ENCODE measurements at places on chromosomes 13 and 19. TPM values are rescaled to one million over a fixed set of nuclear protein-coding genes. Genes with fewer than 3 reads are reported as not detected.

Gene TMEM161A
- 24.7 TPM for polyA plus RNA-seq

Gene CBY2
- 1.2 TPM for polyA plus RNA-seq

Gene ATP4A
- polyA plus RNA-seq = 0.10 TPM

Gene FCAR
- 0.30 TPM for polyA plus RNA-seq

Gene KPNA3
- 38.2 TPM for polyA plus RNA-seq

Gene CLEC4G
- 0.13 TPM for polyA plus RNA-seq

Gene OR2Z1
- not detected for polyA plus RNA-seq

Gene COL4A2
- 476 TPM for polyA plus RNA-seq

Gene SYNE4
- polyA plus RNA-seq = 11.5 TPM

Gene CNMD
- polyA plus RNA-seq = 2.3 TPM

DNA sequence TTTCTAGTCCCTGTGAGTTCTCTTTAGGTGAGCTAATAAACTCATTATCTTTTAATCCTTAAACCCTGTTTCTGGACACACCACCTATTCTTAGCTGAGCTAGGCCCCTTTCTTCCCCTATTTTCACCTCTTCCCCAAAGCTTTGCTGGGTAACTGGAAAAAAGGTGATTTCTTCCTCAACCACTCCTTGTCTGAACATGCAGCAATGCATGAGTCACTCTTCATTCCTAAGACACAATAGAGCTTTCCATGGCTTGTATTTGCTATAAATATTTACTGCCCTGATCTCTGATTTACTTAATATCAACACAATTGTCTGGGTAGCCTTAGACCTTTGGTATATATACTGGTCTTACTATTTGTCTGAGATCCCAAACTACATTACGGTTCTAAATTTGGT, 370.9 kb downstream of the KLF5 start:
- DNase-seq = no peak

DNA sequence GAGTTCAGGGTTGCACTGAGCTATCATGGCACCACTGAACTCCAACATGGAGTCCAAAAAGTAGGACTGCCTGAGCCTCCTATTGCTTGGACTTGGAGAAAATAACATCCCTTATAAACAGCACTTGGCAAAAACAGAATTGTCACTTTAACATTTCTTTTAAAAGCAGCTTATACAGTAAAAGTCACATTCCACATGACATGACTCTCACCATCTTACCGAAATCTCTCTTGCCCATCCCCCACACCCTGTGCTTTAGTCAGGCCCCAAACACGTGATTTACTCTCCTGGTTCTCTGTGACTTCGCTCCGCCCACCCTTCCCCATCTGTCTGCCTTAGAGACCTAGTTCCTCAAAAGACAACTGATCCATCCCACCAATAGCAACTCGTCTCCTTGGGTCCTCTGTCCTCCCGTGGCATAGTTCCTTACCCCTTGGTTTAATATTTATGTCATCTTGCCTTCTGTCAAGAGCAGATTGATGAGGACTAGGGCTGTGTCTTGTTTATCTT, 4.6 kb downstream of the SAFB start:
- DNase-seq = no peak

GRCh38 chr13:113465300-113465699, 12.0 kb upstream of the ADPRHL1 start:
- no peak for DNase-seq

- DNase-seq = peak; percentile 60
These were observed 333.9 kb downstream of the UQCRFS1 start for GRCh38 chr19:28878862-28879566.

GRCh38 chr19:23547816-23548430, 139.1 kb downstream of the ZNF675 start:
- DNase-seq = no peak

DNA sequence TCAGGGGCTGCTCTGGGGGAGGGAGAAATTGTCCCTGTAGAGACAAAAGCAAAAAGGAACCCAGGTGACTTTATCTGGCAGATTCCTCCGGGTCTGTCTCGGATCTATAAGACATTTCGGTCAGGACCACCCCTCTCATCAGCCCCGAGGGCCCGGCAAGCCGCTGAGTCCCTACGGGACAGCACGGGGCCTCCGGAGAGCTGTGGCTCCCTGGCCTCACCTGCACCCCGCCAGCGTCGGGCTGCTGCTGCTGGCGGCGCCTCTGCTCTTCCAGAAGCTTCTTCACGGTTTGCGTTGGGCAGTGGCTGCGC, 1.9 kb downstream of the NFKBID start:
- DNase-seq = no peak

DNA sequence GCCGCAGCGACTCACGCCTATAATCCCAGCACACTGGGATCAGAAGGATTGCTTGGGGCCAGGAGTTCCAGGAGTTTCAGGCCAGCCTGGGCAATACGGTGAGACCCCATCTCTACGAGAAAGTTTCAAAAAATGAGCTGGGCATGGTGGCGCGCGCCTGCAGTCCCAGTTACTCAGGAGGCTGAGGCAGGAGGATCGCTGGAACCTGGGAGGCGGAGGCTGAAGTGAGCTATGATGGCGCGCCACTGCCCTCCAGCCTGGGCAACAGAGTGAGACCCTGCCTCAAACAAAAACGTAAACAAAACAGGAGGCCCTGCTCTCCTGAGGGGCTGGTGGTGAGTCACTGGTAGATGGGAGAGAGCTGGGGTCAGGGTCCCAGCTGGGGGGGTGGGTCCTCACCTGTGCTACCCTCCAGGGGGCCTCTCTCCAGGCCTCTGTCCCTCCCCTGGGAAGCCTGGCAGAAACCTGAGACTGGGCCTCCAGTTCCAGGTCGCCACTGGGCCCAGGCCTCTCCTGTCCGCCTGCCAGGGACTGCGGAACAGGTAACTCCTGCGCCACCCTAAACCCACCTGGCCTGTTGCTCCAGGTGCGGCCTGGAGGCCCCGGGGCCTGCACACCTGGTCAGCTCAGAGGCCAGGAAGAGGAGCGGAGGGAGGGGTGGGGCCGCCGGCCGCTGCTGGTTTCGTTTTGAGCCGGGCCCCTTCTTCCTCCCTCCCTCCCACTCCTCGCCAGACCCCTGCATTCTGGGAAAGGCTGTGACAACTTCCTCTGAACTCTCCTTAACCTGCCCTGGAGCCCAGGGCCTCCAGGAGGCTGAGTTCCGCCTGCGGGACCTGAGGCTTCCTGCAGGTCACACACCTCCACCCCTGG, 17.2 kb upstream of the ZBTB7A start:
- DNase-seq = no peak

DNA sequence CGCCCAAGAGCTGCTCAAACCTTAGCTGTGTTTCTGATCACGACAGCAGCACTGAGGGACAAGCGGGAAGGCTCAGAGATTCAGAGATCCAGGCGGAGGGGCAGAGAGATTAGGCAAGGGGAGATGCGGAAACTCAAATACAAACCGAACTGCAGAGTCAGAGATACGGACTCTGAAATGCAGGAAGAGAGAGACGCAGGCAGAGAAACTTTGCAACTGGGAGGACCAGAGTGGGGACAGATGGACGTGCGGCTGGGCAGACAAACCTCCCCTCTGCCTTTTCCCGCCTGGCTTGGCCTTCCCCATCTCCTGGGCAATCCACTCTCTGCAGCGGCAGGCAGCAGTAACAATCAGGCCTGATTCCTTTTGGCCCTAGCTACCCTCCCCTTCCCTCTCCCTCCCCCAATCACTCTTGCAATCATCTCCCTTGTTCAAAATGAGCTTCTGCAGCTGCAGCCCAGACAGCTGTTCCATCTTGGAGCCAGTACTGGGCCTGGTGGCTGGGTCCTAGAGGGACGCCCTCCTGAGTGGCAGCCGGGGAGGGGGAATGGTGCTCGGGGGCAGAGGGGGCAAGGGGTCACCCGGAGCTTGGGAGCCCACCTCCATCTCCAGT, 29.7 kb downstream of the OLFM2 start:
- DNase-seq = no peak

DNA sequence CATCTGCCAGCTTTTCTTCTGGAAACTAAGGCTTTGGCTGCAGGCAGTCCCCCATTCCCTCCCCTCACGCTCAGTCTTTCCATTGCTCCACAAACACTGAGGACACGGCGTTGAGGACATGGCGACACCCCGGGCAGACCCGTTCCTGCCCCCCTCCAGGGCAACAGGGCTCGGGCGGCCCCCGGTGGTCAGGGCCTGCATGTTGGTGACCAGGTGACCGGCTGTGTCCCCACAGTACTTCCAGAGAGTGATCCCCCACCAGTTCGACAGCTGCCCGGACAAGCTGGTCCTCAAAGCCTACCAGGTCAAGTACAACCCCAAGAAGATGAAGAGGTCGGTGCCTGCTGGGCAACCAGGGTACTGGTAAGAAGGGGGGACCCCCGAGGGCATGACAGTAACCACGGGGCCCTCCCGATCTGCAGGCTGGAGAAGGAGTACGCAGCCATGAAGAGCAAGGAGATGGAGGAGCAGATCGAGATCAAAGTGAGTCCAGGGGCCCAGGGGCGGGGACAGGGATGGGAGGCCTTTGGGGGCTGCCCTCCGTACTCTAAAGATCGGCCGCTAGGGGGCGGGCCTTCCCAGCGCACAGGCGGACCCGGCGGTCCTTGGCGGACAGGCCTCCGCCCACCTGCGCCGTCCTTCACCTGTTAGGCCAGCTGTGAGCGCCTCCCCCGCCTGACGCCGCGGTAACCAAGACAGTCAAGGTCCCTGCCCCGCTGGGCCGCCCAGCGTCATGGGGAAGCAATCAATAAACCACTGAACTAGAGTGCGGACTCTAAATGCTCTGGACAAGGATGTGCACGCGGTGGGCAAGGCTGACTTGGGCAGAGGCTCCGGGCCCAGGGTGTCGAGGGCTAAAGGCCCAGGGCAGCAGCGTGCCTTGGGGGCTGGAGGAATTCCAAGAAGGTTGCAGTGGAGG, 21.1 kb downstream of the PRR36 start:
- no peak for DNase-seq

GRCh38 chr19:48158210-48158790, 11.8 kb downstream of the LIG1 start:
- no peak for DNase-seq

DNA sequence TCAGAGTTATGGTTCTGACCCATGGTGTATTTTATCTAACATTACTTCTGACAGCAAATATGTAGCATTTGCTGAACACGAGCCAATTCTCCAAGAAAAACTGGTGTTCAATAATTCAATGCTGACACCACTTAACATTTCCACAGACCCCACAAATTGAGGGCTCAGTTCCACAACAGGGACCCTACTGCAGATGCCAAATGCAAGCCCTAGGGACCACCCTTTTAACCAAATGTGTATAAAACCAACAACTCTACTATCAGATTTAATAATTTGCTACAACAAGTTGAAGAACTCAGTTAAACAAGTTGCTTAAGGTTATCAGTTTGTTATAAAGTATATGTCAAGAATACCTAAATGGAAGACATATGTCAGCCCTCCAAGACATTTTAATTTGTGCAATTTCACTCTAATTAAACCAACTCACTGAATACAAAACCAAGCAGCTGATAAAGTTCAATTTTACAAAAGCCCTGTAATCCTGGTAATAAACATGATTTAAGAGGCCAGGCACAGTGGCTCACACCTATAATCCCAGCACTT, 6.7 kb downstream of the ZNF44 start:
- DNase-seq = no peak

GRCh38 chr19:46554161-46554560, 47.0 kb upstream of the CALM3 start:
- DNase-seq = no peak

GRCh38 chr19:17281391-17282304, at the start of gene ANKLE1:
TSS of gene ANKLE1 (plus strand) at chr19:17281901. CDS start at chr19:17281921, 20 bp downstream.
- no peak for DNase-seq

DNA sequence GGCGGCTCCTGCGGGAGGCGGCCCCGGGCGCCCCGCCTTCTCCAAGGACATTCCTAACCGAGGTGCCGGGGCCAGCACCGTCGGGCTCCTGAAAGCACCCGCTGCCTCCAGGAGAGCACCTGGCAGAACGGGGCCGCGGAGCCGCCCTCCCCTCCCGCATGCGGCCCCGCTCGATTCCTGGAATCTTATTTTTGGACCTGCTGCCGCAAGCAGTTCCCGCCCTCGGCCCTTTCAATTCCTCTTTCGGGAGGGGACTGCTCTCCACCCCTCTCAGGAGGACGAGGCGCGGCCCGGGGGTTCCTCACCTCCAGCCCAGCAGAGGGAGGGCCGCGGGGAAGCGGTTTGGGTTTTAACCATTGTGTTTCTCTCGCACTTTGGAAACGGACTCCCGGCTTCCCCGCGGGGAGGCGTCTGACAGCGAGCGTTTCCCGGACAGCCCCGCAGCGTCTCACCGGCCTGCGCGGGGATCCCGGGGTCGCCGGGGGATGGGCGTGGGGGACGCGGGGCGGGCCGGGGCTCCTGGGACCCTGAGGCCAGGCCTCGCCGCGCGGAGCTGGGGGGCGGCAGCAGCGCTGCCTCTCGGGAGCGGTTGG, 849 bp downstream of the GAS6 start:
- no peak for DNase-seq

GRCh38 chr13:75869981-75870380, 233.9 kb downstream of the LMO7 start:
- DNase-seq = no peak

DNA sequence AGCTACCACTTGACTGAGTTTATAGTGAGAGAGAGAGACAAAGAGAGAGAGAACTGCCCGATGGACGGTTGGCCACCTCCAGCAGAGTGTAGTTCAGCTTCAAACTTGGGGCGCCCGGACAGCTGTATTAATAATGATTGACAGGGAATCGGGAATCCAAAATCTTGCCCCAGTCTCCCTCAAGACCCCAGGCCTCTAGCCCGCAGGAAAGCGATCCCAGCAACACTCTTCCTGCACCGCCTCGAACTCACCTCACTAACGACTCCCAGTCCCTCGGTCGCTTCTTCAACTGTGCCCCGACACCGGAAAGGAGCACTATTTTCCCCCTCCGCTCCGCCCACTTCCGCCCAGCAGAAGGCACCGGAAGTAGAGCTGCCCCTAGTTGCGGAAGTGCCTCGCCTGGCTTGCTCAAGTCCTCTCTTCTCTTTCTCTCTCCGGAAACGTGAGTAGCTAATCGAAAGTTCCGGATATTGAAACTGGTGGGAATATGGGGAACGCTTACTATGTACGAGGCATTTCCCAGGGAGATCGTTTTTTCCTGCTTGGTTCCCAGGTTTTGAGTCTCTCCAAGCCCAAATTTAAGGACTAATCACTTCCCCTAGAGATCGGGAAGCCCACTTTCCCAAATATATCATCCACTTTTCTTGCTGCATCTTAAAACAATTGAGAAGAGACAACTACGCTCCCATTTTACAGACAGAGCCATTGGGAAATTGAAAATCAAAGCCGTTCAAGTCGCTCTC, at the start of gene NOSIP:
Gene NOSIP (minus strand): TSS at position 293 of the 743 bp plus-strand sequence. CDS start 19,865 bp downstream, outside the sequence.
- DNase-seq = peak; percentile 95
